HCT116 (cell line): ENCODE measurements at places on chromosomes 3 and 15.

GRCh38 chr15:58241872-58242271 lies 103.7 kb downstream of the AQP9 start:
- DNase-seq, result no peak

DNA sequence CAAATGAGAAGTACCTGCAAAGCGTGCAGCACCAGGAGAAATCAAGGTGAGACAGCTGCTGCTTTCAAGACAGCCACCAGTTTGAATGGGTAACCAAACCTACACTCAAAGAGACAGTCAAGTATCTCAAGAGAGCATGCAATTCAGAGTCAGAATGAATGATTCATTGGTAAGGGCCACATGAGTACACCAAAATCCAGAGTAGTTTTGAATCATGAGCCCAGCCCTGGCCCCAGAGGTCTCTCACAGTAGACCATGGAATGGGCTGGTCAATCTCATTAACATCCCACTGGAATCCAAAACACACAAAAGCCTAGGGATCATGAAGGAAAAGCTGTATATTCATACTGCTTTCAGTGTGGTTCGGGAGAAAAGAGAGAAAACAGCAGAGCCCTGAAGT lies 242.8 kb downstream of the TBL1XR1 start:
- no peak for DNase-seq

DNA sequence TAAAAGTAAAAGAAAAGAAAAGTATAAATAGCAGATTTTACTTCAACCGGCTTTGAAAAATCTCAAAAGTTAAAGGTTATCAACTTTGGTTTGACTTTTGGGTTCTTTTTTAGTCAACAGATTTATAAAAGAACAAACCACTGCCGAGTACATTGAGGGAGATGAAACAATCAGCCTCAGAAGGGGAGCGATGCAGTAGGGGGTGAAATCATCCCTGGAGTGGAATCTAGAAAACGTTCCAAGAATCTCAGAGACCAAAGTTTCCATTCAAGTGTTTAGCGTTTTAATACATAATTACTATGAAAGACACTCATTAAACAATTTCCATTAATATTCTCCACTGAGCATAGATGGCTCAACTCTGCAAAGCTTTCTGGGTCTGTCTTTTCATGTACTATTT lies 745.5 kb downstream of the NR2F2 start:
- no peak for DNase-seq

GRCh38 chr15:38085114-38085513 lies 150.7 kb downstream of the TMCO5A start:
- DNase-seq, result no peak

GRCh38 chr3:111418391-111418790 lies 123.6 kb upstream of the CD96 start:
- DNase-seq, result no peak

DNA sequence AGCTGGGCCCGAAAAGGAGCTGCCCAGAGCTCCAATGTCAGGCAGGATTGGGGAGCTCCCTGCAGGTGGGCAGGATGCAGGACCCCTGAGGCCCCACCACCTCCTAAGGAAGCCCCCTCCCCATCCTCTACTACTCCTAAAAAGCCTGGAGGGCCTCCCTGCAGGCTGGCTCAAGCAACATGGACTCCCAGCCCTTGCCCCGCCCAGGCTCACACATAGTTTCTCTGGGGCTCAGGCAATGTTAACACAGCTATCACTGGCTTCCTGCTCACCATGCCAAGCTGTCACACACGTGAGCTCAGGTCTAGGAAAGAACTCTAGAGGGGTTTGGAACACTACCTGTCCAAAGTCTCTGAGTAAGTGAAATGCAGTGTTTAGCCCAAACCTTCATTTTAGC lies 65.4 kb upstream of the ZNF148 start:
- DNase-seq, result no peak
